ENCODE measurements at places on chromosomes 2 and 18. TPM values are rescaled to one million over a fixed set of nuclear protein-coding genes. Genes with fewer than 3 reads are reported as not detected.

The CHN1 gene
- total RNA-seq = 14.1 TPM

The C2orf15 gene
- total RNA-seq = 6.3 TPM

- no peak for DNase-seq
Measured at GRCh38 chr18:5840547-5840946, 54.8 kb downstream of the TMEM200C start.

The EVX2 gene
- total RNA-seq = not detected

GRCh38 chr18:39489431-39489830 is 1923.8 kb upstream of the CELF4 start:
- no peak for DNase-seq

DNA sequence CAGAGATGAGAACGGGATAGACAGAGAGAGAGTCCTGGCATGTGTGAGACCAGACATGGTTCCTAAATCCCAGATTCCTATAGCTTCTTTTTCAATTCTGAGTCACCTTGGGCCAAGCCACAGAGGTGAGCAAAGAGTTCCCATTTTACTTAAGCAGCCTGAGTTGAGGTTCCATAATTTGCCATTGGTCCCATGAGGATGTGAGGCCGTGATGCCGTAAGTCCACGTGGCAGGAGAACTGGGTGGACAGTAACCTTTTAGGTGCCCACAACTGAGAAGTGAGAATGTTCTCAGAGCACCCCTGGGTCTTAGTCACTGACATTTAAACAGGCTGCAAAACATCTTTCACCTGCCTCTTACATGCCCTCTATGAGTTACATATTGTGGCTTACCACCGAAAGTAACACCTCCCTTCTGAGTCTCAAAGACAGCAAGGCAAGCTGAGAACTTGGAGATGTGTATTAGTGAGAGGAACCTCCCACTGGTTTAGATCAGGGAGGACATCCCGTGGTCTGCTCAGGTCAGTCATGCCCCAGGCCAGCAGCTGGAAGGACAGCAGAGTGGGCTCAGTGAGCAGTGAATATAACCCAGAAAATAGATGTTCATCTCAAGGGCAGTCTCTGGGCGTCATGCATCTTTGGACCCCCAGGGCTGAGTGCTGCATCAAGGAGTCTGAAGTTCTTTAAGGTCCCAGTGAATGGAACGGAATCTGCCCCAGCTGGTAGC is 127.9 kb upstream of the LGALSL start:
- no peak for DNase-seq

- no peak for DNase-seq
Measured at GRCh38 chr2:169756342-169756741, 22.7 kb downstream of the KLHL23 start.

GRCh38 chr2:108552566-108552965 is 18.3 kb downstream of the LIMS1 start:
- no peak for DNase-seq

The DDX18 gene
- total RNA-seq = 53.8 TPM
